ENCODE measurements at places on chromosomes 13 and 19.

GRCh38 chr13:59873309-59873708 is 290.4 kb downstream of the DIAPH3 start:
- DNase-seq, result no peak

GRCh38 chr13:100517728-100518127 is 70.9 kb downstream of the GGACT start:
- DNase-seq, result no peak

- no peak for DNase-seq
Observed at GRCh38 chr13:40994581-40995230, 24.4 kb downstream of the ELF1 start.

DNA sequence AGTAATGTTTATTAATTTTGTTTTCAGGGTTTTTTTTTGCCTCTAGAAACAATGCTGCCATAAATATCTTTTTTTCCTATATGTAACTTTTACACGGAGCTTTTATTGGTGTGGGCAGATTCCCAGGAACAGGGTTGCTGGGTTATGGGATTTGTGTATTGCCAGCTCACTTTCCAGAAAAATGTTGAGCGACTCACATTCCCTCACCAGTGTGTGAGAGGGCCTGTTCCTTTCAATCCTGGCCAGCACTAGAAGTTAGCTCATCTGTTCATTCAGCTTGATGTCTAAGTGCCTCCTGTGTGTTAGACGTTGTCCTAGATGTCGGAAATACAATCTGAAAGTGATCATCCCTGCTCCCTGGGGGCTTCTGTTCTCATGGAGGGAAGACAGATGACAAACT is 2.6 kb downstream of the ZNF71 start:
- no peak for DNase-seq

GRCh38 chr13:90105276-90105675 is 1242.2 kb upstream of the MIR17HG start:
- DNase-seq, result no peak

- DNase-seq, result no peak
Observed at GRCh38 chr13:82713687-82714405, 1168.4 kb downstream of the SLITRK1 start.

- no peak for DNase-seq
Observed at GRCh38 chr19:41868120-41868988, 8.3 kb downstream of the RPS19 start.

GRCh38 chr19:22335716-22336115 is 49.5 kb downstream of the ZNF729 start:
- no peak for DNase-seq

- no peak for DNase-seq
Observed at GRCh38 chr19:16206637-16207036, 8.9 kb downstream of the AP1M1 start.

- no peak for DNase-seq
Observed at GRCh38 chr13:45807520-45808099, 43.9 kb downstream of the SIAH3 start.
